Stomach (tissue), 19 donors: ENCODE measurements at places on chromosomes 3 and 15. TPM values are rescaled to one million over a fixed set of nuclear protein-coding genes. Genes with fewer than 3 reads are reported as not detected.

The CHRNA5 gene
- 1.2 TPM for total RNA-seq

DNA sequence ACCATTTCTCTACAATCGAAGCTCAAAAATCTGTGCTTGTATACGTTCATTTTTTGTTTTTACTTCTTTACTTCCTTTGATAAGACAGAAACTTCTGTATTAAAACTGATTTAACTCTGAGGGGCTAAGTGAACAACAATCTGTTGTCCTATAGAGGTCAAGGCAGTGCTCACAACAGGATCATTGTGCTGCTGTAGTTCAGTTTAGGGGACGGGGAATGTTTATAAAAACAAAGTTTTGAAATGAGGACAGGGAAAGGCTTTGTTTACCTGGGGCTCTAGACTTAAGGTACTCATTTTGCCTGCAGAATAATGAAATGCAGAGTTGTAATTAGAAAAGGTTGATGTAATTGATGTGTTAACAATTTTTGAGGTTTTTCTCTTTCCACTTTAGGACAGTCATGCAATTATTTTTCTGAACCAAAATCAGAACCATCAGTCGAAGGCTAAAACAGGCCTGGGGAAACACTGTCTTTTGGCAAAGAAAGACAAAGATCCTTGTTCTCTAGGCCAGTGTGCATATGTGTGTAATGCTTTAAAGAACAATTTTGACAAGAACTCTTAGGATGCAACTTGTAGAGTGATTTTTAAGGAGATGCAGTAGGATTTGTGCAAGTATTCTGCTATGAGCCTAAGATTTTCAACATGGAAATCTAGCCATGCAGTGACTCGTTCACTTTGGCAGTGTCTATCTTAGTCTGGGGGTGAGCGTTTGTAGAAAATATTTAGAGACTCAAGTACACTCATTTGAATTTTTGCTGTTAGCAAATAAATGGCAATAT lies 165.2 kb downstream of the PGPEP1L start:
- DNase-seq = no peak

- no peak for DNase-seq
These were observed 812 bp upstream of the SEC62 start for GRCh38 chr3:169965562-169966427.

GRCh38 chr3:128073185-128073725 lies 21.0 kb downstream of the SEC61A1 start:
- no peak for DNase-seq
